ENCODE measurements at places on chromosomes 4 and X.

DNA sequence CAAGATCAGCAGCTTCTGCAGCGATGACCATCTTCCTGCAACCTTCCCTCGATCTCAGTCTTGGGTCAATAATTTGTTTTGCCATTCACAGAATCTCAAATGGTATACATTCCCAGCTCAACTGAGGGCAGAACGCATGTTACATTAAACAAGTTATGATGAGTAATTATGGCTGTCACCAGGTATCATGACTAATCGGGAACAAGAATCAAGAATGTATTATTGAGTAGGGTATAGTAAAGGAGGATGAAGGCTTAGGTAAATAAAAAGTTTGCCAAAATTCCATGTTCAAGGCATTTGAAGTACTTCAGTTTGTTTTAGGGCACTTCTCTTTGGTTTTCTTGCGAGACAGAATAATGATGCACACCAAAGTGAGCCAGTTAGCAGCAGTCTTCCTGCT lies 194.1 kb downstream of the SH2D1A start:
- DNase-seq: no peak

DNA sequence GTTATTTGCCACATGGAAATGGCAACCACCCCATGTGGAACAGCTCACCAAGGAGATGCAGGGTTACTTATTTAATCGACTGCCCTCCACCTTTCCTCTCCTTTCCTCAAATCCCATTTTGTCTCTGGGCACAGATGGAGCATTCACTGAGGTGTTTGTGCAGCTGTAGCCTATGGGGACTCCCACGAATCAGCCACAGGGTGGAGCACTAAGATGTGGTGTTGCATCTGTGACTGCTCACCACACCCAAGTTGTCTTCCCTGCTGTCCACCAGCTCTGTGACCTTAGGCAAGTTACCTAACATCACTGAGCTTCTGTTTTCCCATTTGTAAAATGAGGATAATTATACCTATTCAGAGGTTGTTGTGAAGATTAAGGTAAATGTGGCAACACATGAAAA lies 252.4 kb upstream of the CPEB2 start:
- no peak for DNase-seq

DNA sequence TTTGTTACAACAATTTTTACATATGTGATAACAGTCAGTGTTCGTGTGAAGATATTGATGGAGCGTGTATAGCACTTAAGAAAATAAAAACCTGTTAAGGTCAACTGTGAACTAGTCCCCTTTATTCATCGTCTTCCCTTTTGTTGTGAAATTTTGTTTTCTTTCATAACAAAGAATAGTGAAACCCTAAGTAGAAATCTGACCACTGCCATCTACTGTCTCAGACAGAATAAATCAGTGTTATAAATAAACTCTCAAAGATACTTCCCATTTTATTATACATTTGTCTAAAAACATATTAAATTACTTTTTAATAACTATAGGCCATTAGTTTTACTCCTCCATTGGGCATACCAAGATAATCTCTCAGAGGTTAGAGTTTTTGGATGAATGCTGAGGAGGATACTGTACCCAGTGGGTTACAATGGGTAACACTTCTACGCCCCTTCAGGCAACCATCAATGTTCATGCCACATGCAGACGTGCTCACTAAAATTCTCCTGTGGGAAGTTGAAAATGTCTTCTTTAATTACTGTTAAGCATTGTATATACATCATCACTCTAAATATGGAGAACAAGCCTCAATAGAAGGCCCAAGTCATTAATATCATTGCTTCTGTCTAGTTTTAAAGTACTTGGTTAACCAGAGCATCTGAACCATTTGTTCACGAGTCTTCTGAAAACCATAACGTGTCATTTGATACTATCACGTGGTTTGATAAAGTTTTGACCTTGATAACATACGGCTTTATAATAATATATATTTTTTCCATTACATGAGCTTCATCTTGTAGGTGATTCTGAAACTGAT lies 171.2 kb downstream of the TMA16 start:
- no peak for DNase-seq

DNA sequence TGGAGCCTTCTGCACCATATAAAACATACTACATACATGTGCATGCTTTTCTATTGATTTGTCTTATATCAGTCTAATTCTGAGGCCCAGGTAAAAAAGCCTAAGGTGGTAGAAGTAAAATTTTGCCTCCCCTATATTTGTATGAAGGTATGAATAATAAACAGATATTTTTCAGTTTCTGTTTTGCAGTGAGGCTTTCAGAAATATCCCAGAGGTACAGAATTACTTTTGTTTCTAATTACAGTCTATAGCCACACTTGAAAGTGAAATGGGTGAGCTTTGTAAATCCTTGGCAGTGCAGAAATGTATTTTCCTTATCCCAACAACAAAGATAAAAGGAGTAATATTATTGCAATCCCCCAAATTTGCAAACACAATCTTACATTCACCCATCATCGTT lies 59.5 kb downstream of the DDX60 start:
- DNase-seq: no peak

GRCh38 chr4:1036976-1037810 lies 25.8 kb downstream of the FGFRL1 start:
- DNase-seq: no peak

DNA sequence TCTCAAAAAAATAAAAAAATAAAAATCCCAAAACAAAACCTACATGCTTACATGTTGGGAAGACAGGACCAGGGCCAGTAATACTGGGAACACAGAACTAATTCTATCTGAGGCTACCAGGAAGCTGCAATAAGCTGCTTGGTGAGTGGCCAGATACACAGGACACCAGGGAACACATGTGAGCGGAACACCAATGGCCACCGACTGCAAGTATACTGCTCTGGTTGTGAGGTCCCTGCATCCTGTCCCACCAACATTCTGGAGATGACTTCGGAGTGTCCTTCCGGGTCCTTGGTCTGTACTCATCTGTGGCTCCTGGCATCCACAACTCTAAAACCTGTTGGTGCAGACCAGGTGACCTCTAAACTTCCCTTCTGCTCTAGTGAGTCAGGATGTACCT lies 2.7 kb downstream of the TNIP2 start:
- DNase-seq: no peak

DNA sequence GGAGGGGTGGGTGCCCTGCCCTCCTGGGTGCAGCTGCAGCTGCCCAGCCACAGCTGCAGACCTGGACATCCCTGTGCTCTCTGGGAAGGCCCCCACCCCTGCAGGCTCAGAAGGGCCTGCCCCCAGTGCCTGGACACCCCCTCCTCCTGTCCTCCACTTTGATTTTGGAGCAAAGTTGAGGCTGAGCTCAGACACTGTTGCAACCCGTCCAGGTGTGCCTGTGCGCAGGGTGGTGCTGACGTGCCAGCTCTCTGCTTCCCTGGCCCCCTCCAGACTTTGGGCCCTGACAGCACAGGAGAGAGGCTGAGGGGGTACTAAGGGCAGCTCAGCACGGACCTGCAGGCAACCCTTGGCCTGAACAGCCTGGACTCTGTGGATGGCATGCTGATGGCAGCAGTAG lies 750.3 kb downstream of the ARAP2 start:
- no peak for DNase-seq

DNA sequence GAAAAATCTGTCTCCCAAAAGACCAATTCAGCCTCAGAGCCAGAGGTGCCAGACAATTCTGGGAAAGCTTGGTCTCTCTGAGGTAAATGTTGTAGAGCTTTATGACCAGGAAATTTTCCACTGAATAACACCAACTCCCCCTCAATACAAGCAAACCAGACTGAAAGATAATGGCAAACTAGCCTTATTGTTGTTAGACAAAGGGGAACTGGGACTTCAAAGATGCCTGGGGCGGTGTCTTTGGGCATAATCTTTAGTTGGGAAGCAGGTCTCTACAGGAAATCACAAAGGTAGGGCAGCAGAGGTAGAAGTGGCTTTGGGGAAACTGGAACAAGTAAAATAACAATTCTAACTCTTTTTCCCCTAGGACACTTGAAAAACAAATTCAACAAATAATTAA lies 12.0 kb downstream of the COL4A6 start:
- no peak for DNase-seq

- DNase-seq: no peak
Measured at GRCh38 chr4:174177536-174177935, 105.9 kb downstream of the FBXO8 start.

GRCh38 chr4:8704632-8705031 lies 112.1 kb downstream of the CPZ start:
- no peak for DNase-seq

- no peak for DNase-seq
Measured at GRCh38 chr4:93777081-93777460, 51.5 kb upstream of the ATOH1 start.

DNA sequence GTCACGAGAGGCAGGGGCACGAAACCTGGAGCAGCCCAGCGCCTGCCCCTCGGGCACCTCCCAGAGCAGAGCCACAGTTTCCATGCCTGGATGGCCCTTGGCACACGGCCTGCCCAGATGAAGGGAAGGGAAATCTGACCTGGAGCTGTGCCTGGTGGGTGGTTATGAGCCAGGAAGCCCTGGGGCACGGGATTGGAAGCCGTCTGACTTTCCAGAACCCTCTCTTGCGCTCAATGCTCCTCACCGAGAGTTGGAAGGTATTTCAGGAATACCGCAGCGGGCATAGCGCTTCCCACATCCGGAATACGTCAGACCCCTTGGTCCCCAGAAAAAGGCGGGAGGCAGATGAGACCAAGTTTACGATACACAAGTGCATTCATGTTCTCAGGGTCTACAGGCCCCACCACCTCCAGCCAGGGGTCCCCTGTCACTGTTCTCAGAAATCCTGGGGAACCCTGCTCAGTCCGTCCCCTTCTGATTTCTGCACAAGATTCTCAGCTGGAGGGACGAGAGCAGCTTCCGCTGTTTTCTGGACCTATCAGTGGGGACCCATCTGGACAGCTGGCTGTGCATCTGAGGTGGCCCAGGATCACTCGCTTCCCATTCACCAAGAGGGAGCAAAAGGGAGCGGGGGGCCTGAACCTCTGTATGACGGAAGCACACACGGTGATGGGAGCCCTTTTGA lies 172.9 kb downstream of the AFAP1 start:
- no peak for DNase-seq
